Hepatic stellate cell (primary cell): ENCODE measurements at places on chromosomes 3 and 15.

DNA sequence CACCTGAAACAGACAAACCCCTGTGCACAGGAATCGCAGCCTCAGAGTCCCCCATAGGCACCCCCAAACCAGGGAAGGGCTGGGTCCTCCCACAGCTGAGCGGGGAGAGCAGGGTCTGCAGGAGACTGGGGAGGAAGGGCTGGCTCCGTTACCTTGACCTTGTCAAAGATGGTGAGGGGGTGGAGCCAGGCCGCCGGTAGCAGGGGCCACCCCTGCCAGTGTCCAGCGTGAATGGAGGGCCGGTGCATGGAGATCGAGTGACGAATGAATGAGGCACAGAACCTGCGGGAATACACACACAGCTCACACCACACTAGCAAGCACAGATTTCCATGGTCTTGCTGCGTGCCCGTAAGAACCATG, 102.2 kb downstream of the TMEM266 start:
- no peak for DNase-seq

GRCh38 chr15:47288794-47289193, 428.5 kb upstream of the SEMA6D start:
- no peak for DNase-seq

GRCh38 chr15:100714749-100715342, 112.5 kb downstream of the ASB7 start:
- DNase-seq, result no peak

DNA sequence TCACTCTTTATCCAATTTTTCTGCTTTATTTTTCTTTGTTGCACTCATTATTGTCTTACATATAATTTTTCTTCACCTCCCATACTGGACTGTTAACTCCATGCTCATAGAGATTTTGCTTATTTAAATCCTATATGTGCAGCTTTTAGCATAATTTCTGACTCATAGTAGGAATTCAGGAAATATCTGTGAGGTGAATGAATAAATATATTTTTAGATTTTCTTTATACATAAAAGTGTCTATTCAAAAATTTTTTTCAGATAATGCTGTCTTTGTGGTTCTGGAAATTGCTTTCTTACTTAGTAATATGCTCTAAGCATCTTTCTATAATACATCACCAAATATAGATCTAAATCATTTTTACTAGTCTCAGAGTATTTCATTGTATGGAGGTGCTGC, 191.8 kb upstream of the SUCLG2 start:
- no peak for DNase-seq

DNA sequence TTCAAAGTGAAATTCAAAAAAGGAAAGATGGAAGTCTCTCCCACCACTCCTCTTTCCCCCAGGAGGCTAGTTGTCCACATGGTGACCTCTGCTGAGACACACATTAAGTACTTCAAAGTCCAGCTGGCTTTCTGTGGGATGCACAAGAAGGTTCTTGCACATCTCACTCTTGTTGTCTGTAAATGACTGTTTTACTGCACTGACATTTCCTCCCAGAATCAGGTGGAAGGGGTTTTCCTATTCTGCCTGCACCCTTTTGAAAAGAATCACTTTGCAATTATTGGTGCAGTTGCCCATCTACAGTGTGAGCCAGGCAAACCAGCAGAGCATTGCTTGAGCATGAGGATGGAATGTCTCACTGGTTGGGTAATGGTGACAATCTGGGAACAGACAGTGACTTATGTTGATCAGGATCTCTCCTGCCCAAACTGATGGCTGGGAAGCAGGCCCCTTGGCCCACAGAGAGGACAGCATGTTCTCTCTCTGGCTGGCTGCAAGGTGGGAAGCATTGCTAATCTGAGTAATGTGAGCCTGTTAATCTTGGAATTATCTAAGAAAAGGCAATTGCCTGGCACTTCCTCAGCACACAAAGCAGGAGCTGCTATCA, 347.7 kb upstream of the SATB1 start:
- no peak for DNase-seq

GRCh38 chr15:74808078-74808839, 4.4 kb upstream of the LMAN1L start:
- DNase-seq, result no peak

DNA sequence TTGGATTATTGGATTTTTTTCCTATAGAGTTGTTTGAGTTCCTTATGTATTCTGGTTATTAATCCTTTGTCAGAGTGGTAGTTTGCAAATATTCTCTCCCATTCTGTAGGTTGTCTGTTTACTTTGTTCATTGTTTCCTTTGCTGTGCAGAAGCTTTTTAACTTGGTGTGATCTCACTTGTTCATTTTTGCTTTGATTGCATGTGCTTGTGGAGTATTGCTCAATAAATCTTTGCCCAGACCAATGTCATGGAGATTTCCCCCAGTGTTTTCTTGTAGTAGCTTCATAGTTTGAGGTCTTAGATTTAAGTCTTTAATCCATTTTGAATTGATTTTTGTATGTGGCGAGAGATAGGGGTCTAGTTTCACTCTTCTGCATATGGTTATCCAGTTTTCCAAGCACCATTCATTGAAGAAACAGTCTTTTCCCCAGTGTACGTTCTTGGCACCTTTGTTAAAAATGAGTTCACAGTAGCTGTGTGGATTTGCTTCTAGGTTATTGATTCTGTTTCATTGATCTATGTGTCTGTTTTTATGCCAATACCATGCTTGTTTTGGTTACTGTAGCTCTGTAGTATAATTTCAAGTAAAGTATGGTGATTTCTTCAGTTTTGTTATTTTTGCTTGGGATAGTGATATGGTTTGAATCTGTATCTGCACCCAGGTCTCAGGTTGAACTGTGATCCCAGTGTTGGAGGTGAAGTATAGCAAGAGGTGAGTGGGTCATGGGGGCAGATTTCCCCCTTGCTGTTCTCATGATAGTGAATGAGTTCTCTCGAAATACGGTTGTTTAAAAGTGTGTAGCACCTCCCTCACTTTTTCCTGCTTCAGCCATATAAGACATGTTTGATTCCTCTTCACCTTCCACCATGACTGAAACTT, 46.1 kb upstream of the TNFSF10 start:
- DNase-seq, result no peak

DNA sequence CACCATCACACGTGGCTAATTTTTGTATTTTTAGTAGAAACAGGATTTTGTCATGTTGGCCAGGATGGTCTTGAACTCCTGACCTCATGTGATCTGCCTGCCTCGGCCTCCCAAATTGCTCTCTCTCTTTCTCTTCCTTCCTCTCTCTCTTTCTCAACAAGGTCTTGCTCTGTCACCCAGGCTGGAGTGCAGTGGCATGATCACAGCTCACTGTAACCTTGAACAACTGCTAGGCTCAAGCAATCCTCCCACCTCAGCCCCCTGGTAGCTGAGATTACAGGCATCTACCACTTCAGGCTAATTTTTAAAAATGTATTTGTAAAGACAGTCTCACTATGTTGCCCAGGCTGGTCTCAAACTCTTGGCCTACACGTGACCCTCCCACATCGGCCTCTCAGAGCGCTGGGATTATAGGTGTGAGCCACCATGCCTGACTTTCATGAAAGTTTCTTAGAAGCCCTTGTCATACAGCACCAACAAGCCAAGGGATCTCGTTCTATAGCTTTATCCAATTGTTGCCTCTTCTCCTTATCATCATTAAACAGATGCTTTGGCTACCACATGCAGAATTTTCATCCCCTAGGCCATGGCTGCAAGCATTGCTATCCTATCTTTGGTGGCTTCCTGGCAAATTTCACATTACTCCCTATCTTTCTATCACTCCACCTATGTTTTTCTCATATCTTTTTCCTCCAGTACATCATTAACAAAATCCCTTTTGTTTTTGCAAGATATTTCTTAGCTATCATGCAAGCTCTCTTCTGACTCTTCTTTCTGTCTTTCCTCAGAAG, 5.7 kb downstream of the CCDC32 start:
- no peak for DNase-seq

DNA sequence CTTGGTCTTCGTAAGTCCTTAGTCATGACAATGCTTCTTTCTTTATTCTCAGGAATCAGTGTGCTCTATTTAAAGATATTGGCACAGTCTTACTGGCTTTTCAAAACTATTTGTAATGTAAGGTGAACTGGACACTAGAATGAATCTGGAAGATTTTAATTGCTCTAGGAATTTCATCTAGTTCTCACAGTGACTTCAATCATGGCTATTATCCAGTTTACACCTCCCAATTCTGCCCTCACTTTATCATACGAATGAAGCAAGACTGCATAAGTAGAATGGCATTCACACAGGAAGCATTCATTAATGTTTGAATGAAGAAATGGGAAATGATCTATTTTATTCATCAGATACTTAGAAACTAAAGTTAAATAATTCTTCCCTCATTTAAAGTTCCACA, 26.7 kb upstream of the DRD3 start:
- DNase-seq, result no peak

DNA sequence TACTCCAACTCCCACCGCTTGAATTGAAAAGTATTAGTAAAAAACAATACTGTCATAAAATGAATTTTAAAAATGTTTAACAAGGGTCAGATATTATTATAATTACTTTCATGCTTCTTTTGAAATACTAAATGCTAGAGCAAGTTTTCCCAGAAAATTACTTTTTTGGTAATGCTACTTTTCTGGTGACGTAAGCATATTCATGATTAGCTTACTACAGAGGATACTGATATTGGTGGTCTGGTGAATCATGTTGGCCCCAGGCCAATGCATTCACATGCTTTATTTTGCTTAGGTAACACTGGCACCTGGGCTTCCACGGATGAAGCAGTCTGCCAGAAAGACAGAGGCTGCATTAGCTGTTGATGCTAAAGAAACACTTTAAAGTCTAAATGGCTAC, 12.4 kb downstream of the SPATA16 start:
- DNase-seq, result no peak
